Left ventricle myocardium superior (tissue), 1 donor: ENCODE measurements at places on chromosomes 4 and X. TPM values are rescaled to one million over a fixed set of nuclear protein-coding genes. Genes with fewer than 3 reads are reported as not detected.

DNA sequence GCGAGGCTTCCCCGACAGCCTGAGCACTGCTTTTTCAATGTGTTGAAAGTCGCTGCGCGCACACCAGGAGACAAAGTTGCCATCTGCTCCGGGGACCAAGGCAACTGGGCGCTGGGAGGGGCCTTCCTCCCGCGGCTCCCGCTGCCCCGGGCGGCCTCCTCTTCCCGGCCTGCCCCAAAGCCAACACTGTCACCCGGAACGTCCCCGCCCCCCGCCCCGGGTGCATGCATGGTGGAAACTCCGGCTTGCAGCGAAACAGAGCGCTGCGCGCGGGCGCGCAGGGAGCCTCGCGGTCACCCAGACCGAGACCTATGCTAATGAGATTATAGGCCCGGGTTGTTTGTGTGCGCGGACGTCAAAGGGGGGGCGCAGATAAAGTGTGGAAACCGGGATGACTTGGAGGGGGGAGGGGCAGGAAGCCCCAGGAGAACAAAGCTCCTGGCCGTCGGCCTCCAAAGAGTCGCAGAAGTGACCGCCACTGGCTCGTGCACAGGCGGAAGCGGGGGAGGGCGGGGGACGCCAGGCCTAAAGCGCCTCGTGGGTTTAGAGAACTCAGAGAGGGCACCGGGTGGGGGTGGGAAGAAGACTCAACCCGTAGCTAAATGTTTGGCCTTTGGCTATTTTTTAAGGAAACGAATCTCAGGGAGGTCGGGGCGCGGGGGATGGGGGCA, 88.8 kb downstream of the BCOR start:
- peak; percentile 69 for DNase-seq

- DNase-seq = no peak
These were observed 31.0 kb downstream of the ALPK1 start for GRCh38 chr4:112327965-112328733.

DNA sequence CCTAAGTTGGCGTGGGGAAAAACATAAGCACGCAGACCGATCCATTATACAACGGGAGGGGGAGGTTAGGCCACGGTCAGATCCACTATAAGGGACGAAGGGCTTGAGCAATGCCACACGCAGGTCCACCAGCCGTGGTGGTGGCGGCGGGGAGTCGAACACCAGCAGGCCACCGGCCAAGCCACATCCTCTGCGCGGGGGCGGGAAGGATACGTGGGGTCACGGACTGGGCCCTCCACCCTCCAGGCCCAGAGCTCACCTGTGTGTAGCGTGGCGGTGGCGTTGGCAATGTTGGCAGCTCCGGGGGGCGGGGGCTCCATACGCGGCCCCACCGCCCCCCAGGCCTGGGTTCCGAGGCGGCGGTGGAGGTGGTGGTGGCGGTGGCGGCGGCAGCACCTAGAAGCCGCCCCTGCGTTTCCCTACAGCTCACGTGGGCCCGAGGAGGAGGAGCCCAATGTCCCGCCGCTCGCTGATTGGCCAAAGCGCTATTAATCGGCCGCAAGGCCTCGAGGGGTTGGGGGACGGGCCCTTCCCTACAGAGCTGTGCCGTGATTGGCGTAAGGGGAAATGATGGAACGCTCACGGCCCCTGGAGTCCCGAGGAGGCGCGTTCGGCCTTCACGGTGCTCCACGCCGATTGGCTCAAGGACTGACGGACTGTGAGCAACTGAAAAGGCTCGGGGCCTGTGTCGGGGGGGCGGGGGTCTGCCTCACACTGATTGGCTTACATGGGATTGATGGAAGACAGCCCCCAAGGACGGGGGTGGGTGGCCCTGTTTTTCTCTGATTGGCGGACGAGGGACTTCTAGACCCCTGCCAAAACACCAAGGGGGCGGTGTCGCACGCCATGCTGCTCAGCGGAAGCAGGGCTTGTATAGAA, at the start of gene ELK1:
ELK1 (minus strand) TSS at position 400 of the 879 bp plus-strand sequence. CDS start 9,122 bp downstream, outside the sequence.
- DNase-seq = peak; percentile 95

Gene GUCY1B1
- 31.3 TPM for total RNA-seq
